ENCODE measurements at places on chromosomes 11 and 22.

DNA sequence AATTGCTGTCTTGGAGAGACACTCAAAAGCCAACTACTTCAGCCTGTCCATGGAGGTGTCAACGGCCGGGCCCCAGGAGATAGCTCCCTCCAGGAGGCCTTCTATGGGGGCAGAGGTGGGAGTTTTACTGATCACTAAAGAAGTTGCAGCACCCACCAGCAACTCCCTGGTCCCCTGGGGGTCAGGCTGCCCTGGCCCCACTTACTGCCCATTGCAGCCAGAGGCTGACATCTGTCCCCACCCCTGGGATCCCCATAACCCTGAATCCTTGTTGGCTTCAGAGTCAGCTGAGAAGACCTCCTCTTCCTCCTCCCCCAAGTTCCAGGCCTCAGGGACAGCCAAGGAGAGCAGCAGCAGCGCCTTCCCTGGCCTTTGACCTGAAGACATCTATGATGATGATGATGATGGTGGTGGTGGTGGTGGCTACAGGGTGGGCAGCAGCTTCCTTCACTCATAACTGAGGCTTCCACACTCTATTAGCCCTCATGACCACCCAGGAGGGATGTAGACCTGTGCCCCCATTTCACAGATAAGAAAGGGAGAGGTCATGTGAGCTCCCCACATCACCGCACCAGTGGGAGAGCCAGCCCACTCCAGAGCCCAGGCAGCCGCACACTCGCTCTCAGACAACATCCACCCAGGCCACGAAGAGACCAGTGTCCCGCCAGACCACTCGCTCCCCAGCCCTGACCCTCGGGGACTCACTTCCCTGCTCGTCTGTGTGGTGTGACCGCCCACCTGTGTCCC lies 43.8 kb upstream of the FGF3 start:
- ATAC-seq, result no peak

- ATAC-seq, result peak; percentile 6
These were observed 1.0 kb downstream of the RTN3 start for GRCh38 chr11:63682066-63683021.

DNA sequence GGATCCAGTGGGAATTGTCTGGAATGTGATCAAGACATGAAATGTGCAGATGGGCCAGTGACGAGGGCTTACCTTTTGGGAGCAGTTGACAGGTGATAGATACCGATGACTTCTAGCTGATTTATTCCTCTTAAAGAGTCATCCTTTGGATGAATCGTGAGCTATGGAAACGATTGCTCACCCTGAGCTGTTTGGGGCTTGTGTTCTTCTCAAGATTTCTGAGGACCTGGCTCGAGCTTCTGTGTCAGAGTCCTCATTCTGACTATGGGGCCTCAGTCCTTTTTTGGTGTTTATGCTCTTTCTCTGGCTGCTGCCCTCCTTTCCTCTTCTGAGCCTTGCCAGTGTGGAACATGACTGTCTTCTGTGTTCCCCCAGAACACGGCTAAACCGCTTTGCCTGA lies 11.9 kb upstream of the AMPD3 start:
- ATAC-seq, result no peak

DNA sequence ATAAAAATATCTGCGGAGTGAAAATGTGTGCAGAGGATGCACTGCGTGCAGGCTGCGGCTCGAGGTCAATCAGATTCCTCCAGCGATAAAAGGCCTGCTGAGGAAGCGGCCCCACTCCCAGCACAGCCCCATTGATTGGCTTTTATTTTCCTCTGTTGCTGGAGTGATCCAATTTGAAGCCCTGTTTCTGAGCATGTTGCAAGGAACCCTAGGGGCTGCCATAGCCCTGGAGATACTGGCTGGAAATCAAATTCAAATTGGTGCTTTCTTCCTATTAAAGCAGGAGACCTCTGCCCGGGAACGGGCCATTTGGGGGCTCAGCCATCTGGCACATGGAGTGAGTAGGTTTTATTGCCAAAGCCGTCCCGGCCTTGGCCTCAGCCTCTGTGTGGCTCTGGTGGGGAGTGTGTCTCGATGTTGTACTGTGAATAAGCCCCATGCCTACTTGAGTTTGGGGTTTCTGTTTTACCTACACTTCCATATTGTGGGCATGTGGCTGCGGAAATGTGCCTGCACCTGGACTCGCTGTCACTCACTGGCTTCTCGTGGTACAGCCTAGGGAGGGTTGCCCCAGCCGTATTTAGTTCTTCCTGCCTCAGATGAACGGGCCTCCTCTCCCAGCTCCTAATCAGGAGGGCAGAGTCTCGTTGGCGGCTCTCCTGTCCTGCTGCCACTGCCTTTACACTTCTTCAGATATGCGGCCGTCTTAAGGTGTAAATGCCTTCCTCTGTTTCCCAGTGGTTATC lies 25.6 kb downstream of the PARVB start:
- no peak for ATAC-seq

DNA sequence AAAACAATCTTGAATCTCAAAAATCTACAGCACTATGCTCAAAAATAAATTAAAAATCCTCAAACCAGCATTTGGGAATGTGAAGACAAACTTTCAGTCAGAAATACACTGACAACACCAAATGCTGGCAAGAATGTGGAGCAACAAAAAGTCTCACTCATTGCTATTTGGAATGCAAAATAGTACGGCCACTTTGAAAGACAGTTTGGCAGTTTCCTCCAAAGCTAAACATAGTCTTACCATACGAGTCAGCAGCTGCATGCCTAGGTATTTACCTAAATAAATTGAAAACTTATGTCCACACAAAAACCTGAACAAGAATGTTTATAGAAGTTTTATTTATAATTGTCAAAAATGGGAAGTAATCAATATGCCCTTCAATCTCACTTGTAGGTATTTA lies 904.2 kb upstream of the LRRC4C start:
- ATAC-seq, result no peak

DNA sequence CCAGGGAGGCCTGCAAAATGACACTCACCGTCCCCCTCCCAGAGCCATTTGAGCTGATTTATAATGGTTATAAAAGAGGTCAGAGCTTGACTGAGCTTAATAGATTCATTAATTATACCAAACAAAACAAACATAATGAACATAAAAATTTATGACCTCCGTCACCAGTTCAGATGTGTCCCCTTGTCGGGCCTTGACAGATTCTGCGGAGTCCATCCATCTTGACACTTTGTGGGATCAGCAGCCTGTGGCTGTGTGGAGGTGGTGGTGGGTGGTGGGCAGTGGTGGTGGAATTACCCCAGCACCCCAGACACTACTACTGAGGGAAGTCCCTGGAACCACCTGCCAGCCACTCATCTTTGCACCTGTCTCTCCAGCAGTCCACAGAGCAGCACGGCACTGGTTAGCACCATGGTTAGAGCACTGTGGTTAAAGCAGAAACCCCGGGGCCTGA lies 83.5 kb downstream of the DSCAML1 start:
- peak; percentile 42 for ATAC-seq

- peak; percentile 56 for ATAC-seq
These were observed 4.2 kb upstream of the ANO1 start for GRCh38 chr11:70073871-70074371.

GRCh38 chr11:112810951-112811350 lies 150.3 kb upstream of the NCAM1 start:
- ATAC-seq, result peak; percentile 47

GRCh38 chr11:82969811-82970210 lies 68.3 kb downstream of the DDIAS start:
- ATAC-seq, result no peak

DNA sequence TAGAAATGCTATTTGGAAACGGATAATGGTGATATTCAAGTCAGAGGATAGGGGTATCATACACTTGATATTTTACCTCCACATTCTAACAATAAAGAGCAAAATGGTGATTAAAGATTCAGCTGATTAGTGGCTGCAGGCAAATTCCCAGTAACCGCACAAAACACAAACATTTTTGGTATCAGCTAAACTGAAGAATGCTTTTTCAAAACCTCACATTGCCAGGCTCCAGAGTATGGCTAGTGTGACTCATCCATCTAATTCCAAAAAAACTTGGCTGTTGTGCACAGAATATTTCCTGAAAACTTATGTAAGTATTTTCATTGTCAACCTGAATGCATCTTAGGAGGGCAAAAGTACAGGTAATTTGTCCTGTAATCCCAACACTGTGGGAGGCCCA lies 10.9 kb downstream of the SRPRA start:
- no peak for ATAC-seq

- ATAC-seq, result peak; percentile 25
These were observed 862 bp downstream of the TPP1 start for GRCh38 chr11:6618117-6619003.

DNA sequence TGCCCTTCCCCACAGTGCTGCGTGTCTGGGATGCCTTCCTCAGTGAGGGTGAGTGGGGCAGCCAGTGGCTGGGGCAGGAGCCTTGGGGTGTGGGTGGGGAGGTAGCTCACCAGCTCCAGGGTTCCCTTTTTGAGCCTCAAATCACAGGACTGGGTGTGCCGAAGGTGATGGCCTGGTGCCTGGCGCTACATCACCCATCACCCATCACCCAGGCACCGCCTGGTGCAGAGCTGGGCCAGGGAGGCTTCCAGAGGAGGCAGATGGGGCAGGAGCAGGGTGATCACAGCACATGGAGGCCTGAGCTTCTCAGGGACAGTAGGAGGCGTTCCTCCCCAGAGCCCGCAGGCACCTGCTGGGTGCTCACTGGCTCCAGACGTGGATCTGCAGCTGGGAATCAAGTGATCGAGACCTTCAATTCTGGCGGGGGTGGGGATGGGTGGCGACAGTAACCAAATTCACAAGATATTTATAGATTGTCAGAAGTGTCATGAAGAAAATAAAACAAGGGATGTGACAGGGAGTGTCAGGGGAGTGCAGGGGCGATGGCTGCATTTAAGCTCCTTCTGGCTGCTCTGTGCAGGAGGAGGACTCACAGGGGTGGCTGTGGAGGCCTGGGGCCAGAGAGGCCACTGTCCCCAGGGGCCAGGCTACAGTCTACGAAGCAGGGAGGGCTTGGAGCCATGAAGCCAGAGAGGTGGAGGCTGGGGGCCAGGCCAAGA lies 3.2 kb downstream of the TBC1D10C start:
- ATAC-seq, result peak; percentile 22

DNA sequence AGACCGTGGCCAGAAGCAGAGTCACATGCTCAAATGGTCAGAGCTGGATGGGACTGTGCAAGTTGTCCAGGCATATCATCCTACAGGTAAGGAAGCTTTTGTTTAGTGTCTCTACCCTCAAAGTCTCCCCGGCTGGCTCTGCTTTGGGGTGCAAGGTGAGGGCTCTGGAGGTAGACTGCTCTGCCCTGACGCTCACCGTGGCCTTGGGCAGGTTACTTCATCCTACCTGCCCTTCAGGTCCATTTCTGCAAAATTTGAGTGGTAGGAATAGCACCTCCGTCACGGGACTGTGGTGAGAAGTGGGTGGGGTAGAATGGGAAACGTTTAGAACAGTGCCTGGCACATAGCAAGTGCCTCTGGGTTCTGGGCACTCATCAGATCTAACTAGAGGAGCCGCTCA lies 42.2 kb downstream of the NAT10 start:
- ATAC-seq, result no peak

DNA sequence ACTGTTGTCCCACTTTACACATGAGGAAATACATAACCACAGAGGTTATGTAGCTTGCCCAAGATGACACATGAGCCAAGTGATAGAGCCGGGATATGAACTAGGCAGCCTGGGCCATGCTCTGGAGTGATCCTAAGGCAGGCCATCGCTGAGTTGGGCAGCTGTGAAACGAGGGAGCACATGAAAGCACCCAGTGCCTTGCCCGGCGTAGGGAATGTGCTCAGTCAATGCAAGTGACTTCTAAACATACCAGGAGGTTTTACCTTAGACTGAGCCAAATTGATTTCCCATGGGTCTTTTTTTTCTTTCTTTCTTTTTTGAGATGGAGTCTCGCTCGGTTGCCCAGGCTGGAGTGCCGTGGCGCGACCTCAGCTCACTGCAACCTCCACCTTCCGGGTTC lies 10.5 kb downstream of the GRIK4 start:
- no peak for ATAC-seq

DNA sequence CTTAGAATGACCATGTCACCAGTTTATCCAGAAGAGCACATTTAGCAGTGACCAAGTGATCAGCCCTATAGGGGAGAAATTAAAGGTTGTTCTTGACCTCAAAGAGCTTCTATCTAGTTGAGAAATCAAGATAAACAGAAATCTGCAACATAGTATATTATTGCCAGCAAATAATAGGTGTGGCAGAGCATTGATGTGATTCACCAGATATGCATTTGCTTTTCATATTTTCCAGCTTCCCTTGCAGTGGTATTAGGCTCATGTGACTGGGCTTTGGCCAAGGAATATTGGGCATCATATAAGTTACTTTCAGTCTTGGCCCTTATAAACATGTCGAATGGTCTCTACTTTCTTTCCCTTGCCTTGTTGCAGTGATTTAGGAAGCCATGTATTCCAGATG lies 34.5 kb downstream of the COMMD9 start:
- ATAC-seq, result no peak

- no peak for ATAC-seq
These were observed 1.0 kb downstream of the LYVE1 start for GRCh38 chr11:10567446-10567845.

DNA sequence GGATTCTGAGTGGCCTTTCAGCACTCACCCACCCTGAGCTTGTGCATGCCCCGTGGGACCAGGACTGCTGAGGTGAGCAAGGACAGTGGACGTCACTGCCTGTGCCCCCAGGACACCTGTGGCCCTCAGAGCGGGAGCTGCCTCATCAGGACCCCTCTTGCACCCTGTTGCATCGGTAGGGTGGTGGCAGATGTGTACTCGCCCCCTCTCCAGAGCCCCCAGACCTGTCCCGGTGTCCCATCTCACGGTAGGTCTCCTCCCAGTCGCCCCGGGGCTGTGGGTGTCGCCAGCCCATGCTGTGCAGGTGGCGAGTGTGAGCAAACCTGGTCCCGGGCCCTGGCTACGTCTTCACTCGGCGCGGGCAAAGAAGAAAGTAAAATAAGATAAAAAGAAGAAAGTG lies 374.2 kb downstream of the TBC1D22A start:
- no peak for ATAC-seq

DNA sequence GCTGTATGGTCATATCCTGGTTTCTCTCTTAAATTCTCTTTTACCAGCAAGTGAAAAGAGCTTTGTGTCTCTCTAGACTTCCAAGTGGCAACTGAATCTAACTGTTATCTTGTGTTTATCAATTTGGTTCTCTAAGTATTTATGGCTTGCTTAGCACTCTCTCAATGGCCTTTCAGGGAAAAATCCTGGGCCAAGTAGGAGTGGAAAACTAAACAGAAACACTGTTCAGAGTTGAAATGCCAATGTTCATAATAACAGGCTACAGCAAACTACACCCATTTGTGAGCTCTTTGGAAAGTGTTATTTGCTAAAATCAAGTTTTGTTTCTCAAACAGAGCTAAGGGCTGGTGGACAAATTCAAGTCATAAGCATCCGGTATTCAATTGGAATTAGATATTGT lies 10.1 kb downstream of the MMP12 start:
- ATAC-seq, result no peak

GRCh38 chr22:33605666-33606065 lies 314.6 kb downstream of the LARGE1 start:
- peak; percentile 53 for ATAC-seq

DNA sequence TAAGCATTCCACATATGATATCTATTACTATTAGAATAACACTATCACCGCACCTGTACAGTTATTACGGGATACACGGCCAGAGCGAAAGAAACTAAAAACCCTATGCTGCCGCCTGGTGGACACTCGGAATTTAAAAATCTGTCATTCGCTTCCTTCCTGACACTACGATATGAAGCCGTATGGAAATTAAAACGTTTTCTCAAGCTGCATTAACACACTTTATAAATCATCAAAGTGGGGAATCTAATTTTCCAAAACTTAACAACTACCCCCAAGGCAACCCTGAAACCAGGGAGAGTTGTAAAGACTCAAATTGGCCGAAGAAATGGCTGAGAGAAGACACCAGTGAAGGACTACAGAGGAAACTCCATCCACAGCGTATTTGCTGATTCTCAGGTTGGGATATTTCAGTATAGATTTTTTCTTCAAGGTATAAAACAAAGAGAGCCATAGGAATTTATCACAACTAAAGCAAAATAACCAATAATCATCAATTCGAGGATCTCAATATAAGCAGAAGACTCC lies 1.4 kb downstream of the CCDC73 start:
- peak; percentile 86 for ATAC-seq

Measured in motor neuron (in vitro differentiated cells).